T1000 (cell line): ENCODE measurements at places on chromosomes 5 and 9.

DNA sequence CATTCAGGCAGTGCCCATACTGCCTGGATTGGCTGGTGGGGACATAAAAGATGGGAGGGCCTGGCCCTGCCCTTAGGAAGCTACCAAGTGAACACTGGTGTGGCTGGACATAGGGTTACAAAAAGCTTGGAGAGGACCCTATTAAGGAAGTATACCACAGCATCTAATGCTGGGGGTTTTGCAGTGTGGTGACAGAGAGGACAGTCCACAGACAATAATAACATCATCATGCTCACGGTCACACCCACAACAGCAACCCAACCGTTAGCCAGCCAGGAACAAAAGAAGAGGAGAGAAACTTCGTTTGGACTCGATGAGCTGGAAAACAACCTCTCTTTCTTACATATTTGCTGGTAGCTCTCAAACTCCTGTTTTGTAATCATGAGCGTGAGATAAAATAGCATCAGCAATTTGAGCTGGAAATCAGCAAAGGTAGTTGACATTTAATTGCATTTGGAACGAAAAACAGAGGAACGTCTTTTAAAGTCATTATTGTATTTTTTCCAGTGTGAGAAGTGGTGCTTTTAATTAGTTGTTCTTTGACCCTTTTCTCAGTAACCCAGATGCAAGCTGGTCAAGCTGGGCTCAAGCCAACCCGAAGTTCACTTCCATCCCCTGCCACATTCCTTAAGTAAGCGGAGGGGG, 73.4 kb downstream of the NSG2 start:
- DNase-seq = no peak

- no peak for DNase-seq
Measured at GRCh38 chr9:38211002-38211401, 142.0 kb upstream of the SHB start.

- DNase-seq = no peak
Measured at GRCh38 chr9:4706971-4707622, 27.7 kb downstream of the CDC37L1 start.

- no peak for DNase-seq
Measured at GRCh38 chr9:8052991-8053390, 253.4 kb upstream of the DMAC1 start.

GRCh38 chr5:40669606-40670390, 9.9 kb upstream of the PTGER4 start:
- no peak for DNase-seq

- DNase-seq = no peak
Measured at GRCh38 chr5:57784121-57784520, 301.5 kb upstream of the ACTBL2 start.

DNA sequence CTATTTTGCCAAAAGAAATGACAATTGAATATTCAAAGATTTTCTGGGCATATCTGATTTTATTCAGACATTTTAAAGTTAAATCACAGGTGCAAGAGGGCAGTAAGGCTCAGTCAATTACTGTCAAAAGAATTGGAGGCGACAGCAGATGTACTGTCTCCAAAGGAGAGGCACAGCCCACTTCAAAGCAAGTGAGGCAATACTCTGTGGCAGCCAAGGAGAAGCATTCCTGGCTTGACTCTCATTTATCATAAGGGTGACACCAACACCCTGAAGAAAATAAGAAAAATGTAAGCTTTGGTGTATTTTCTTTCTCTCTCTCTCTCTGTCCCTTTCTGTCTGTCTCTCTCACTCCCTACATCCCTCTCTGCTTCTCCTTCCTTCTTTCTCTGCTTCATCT, 93.3 kb downstream of the SVEP1 start:
- no peak for DNase-seq

DNA sequence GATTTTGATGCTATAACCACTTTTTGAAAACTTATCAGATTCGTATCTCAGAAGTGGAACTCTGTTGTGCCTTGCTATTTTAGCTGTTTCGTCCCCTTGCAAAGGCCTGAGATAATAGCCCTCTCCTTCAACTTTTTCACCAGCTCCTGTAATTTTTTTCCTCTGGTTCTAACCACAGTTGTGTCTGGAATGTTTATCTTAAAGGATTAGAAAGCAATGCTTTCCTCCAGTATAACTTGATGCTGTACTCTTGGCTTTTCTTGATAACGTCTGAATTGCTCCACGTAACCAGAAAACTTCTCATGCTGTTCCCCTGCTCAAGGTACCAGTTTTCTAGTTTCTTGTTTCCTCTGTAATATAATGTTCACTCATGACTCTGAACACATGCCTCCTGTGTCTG, 209.4 kb downstream of the DTWD2 start:
- no peak for DNase-seq

- DNase-seq = no peak
Measured at GRCh38 chr9:134328841-134329575, 2.8 kb downstream of the RXRA start.

DNA sequence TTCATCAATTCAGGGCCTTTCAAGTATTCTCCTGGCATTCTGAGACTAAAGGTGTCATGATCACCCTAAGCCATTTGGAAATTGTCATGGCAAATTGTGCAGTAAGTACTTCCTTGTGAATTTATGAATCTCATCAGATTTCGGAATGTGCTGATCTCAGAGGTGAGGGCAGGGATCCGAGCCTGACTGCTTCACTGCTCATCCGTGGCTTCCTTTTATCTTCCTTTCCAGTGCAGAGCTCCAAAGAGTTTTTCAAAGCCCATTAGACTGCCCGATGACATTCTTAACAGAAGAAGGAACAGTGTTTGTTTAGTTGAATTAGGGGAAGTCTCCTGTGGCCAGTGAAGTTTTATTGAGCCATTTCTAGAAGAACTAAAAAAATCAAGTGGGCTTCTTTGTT, 182.8 kb upstream of the GDNF start:
- DNase-seq = no peak

DNA sequence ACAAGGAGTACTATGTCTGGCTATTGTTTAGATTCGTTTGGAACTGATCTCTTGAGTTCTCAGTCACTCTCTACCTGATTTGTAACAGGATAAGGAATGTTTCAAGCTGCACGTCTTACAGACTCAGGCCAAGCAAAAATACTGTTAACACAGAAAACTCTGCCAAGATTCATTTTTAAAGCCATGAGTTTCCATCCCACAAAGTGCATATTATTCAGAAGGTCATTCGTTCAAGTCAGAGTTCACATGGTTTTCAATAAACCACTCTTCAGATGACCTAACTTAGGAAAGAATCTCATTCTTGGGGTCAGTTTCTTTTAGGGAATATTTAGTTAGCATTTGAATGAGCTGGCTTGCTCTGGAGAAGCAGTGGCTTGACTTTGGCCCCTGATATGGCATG, 49.3 kb downstream of the F2R start:
- no peak for DNase-seq

DNA sequence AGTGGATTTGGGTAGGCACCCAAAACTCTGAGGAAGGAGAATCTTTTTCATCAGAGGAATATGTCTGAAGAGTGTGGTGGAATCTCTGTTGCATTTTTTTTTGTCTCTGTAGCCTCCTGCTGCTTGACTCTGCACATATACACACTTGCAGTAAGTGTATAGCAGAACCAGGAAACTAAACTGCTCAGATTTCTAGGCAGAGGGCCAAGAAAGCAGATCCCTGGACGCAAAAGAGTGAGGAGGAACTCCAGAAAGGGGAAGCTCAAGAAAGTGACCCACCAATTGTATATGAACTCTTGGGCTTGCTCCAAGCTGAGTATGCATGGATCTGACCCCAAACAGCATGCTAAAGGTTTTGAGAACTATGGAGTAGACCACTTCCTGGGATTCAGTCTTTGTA, 181.8 kb downstream of the GADD45G start:
- DNase-seq = no peak

- peak; percentile 15 for DNase-seq
Measured at GRCh38 chr9:137028263-137029057, 423 bp upstream of the ABCA2 start.

DNA sequence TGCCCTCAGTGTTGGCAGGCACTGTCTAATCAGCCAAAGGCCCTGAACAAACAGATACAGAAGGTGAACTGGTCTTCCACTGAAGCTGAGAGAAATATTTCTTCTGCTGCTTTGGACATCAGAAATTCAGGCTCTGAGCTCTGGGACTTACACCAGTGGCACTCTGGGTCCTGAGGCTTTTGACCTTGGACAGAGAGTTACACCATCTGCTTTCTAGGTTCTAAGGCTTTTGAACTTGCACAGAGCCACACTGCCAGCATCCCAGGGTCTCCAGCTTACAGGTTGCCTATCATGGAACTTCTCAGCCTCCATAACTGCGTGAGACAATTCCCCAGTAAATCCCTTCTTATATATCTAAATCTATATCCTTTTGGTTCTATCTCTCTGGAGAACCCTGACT, 326.7 kb downstream of the MLLT3 start:
- no peak for DNase-seq

GRCh38 chr5:138018849-138019248, 14.0 kb downstream of the FAM13B start:
- DNase-seq = no peak

DNA sequence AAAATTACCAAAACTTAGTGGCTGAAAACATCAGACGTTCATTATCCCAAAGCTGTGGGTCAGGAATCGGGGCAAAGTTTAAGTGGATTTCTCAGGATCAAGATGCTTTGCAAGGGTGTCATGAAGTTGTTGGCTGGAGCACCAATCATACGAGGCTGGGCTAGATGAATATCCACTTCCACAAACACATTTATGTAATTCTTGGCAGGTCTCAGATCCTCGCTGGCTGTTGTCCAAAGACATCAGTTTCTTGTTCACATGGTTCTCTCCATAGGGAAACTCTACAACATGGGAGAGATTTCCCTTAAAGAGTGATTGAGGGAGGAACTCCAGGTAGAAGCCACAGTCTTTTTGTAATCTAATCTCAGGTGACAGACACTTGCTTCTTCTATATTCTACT, 20.2 kb upstream of the CCDC192 start:
- DNase-seq = no peak

DNA sequence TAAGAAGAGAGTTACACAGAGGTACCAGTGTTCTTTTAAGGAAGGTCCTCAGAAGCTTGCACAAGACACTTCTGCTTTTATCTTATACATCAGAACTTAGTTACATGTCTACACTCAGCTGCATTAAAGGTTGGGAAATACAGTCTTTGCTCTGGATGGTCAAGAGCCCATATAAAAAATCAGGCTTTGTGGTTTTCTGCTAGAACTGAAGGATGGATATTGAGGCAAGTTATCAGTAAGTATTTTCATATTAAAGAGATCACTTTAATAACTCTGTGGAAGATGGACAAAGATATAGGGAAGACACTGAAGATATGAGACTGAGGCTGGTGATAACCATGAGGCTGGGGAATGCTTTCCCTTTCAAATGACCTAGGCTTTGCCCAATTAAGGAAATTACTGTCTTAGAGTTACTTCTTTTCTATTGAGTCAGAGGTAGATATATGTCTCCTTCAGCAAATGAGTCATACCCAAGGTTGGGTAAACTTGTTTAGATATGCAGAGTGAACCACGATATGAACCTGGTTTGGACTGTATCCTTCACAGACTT, 87.0 kb upstream of the TNC start:
- DNase-seq = no peak
